Stromal cell of bone marrow (primary cell): ENCODE measurements at places on chromosomes 2 and 18.

- DNase-seq = no peak
Observed at GRCh38 chr2:128446874-128447537, 128.3 kb upstream of the HS6ST1 start.

DNA sequence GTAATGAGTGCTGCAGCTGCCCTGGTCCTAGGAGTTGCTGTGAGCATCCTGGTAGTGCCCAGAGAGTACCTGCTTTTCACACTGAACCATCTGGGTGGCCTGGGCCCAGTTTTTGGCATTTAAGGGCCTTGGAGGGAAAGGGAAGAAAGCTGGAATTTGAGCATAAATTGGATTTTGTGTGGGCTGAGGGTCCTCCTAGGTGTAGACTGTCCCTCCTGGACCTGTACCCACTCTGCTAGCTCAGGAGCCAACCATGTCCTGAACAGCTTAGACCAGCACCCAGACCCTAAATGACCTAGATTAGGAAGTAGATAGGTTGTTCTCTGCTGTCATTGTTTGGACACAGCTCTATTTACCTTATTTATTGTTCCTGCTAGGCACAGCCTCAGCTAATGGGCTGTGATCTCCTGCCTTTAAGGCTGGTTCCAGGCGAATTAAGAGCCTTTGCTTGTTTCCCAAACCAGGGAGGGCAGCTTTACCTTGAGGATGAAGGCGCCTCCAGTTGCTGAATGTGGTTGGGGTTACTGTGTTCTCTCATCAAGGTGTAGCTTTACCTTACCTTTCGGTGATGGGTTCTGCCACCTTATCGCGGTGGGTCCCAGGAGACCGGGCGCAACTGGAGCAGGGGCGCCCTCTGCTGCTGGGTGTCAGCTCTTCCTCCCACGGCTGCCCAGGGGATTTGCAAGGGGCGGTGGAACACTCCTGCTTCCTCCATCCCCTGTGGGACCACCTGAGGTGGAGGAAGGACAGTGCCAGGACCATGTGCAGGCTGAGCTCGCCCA lies 34.4 kb downstream of the ITGA6 start:
- DNase-seq = no peak

GRCh38 chr2:241968417-241968816 lies 98.9 kb downstream of the RTP5 start:
- no peak for DNase-seq

DNA sequence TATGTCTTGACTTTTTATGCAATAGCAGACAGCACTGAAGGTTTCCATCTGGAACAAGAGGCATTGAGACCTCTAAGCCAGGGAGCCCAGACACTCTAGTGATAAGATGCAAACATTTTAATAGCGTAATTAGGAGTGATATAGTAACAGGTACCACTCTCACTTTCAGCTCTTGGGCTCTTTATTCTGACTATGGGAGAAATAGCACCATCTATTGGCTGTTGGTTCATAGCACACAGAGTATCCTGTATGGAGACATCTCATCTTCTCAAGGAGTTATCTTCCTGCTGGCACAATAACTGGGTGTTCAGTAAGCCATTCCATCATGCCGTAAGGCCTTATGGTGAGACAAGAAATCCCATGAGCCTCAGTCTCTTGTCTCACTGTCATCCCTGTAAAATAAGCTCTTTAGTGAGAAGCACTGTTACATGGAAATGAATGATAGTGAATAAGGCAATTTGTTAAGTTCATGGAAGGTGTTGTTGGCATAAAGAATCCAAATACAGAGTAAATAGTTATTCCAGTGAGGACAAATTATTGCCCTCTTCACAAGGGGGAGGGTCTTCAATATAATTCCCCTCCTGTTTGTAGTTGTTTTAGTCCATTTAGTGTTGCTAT lies 48.3 kb downstream of the THUMPD2 start:
- no peak for DNase-seq

- DNase-seq = no peak
Observed at GRCh38 chr2:20381457-20381856, 30.8 kb upstream of the PUM2 start.

GRCh38 chr2:127811397-127812321 lies 688 bp upstream of the WDR33 start:
- DNase-seq = peak; percentile 3

- DNase-seq = peak; percentile 5
Observed at GRCh38 chr18:73479477-73479876, 611.7 kb upstream of the NETO1 start.

- no peak for DNase-seq
Observed at GRCh38 chr2:230600285-230600684, 112.4 kb upstream of the CAB39 start.

DNA sequence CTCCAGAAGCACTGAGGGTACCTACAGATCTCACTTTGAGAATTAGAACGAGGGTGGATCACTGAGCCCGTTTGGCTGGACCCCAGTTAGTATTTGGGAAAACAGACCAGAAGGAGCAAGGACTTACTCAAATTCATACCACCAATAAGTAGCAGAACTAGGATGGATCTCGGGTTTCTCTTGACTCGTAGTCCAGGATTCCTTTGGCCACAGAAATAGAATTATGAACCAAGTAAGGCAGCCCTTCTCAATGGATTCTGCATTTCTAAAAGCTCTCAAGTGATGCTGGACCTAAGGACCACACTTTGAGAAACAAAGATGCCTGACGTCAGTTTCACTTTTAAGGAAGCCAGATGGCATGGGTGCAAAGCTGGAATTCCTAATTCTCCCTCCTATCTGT lies 153.0 kb downstream of the KLHL29 start:
- no peak for DNase-seq

GRCh38 chr2:235960716-235961640 lies 207.2 kb downstream of the GBX2 start:
- no peak for DNase-seq

- no peak for DNase-seq
Observed at GRCh38 chr2:60926741-60927552, 45.6 kb downstream of the REL start.

DNA sequence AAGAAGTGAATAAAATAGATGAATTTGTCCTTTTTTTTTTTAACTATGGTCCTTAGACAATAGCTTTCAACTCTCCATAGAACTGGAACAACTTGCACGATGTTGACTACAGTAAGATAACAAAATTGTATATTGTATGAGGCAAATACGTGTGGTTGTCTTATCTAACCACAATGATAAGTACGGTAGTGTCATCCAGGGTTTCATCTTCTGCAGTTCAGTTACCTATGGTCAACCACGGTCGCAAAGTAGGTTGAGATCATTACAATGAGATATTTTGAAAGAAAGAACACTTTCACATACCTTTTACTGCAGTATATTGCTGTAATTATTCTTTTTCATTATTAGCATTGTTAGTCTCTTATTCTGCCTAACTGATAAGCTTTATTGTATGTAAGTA lies 295.2 kb downstream of the PARD3B start:
- no peak for DNase-seq

GRCh38 chr2:56981554-56981953 lies 797.8 kb downstream of the CCDC85A start:
- no peak for DNase-seq

DNA sequence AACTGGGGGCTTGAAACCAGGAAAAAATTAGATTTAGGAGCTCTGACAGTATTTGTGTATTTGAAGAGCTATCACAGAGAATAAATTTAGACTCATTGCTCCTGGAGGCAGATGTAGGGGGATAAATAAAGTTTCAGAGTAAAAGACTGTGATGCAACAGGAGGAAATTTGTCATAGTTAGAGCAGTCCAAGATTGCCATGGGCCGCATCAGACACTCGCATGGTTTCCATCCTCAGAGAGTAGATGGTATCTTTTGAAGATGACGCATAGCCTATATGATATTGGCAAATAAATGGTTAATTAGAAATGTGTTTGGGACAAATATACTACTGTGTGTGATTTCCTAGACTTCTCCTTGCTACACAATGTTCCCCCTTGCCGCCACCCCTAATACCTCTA lies 170.5 kb downstream of the FTCDNL1 start:
- no peak for DNase-seq

GRCh38 chr2:166764216-166764615 lies 124.1 kb upstream of the XIRP2 start:
- no peak for DNase-seq
